ENCODE measurements at places on chromosomes 5 and 9.

DNA sequence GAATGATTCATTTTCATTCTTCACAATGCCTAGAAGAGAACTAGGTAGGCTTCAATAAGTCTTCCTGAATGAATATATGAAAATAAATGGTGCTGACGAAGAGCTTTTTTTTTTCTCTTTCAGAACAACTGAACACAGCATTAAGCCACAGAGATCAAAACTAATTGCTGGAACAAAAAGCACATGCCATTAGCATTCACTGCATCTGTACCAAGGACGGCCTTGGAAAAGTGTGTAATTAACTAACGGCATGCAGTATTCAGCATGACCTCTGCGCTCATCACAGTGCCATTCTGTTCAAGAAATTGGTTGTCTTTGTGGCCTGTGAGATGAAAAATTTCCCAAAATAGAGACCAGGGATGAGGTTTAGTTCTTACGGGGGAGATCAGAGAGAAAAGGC is 99.3 kb downstream of the NUDT12 start:
- no peak for ATAC-seq

DNA sequence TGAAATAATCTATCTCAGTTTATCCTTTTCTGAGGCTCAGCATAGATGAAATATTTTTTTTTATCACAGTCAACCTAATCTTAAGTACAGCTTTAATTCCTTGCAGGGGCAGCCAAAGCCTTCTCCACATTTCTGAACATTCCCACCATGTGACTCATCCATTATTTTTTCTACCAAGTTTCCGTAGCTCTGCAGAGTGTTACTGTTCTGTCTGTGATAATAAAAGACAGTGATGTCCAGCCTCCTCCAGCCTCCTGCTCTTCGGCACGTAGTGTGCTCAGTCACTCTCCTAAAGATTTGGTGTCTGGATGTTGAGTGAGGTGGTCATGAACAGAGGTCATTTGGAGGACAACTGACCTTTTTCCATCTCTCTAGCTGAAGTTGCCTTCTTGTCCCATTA is 338.1 kb upstream of the ADAMTS16 start:
- no peak for ATAC-seq

GRCh38 chr9:77710316-77710715 is 62.2 kb upstream of the GNA14 start:
- no peak for ATAC-seq

DNA sequence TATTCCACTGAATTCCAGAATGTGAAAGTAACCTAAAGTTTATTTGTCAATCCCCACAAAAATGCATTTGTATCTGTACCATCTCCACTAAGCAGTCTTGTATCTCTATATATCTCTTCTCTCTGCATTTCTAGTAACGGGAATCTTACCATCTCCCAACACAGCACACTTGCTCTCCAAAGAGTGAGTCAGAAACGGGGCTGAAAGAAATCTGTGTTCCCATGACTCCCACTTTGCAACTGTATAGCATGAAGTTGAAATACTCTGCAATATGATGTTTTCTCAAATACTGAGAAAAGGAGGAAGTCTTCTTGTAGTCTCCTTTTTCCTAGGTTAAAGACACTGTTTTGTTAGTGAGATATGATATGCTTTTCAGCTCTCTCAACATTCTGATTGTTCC is 848.8 kb upstream of the ACO1 start:
- no peak for ATAC-seq

GRCh38 chr9:134046894-134047681 is 20.7 kb downstream of the BRD3 start:
- ATAC-seq, result no peak

DNA sequence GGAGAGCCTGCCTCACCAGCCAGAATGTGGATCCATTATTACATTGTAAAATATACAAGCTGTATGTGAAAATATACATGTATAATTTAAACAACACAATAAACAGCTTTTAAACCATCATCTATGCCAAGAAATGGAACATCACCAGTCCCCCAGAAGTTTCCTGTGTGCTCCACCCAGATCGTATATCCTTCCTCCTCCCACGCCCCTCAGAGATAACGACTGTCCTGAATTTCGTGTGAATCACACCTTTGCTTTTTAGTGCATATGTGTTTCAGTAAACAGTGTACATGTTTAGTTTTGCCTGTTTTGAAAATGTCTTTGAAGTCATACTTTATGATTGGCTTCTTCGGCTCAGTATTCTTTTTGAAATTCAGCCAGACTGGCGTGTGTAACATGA is 134.6 kb upstream of the MYO10 start:
- no peak for ATAC-seq

DNA sequence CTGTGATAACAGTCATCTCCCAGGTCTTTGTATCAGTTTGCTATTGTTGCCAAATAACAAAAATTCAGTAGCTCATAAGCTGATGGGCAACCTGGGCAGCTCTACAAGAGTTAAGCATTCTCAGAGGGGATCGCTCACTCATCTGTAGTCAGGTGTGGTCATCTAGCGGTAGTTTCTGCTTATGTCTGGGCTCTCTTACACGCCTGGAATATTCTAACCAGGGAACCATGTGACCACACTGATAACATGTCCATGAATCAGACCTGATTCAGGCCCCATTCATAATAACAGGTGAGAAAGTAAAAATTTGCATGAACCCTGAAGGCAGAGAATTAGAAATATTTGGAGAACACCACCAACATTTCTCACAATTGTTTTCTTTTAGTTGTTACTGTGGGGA is 576.1 kb downstream of the SLCO4C1 start:
- no peak for ATAC-seq

- ATAC-seq, result no peak
Measured at GRCh38 chr5:180213256-180213600, 4.2 kb upstream of the RASGEF1C start.
